NCI-H2029 (cell line): ENCODE measurements at places on chromosomes 12 and 14.

- DNase-seq, result no peak
Measured at GRCh38 chr12:92876496-92876895, 52.6 kb downstream of the EEA1 start.

DNA sequence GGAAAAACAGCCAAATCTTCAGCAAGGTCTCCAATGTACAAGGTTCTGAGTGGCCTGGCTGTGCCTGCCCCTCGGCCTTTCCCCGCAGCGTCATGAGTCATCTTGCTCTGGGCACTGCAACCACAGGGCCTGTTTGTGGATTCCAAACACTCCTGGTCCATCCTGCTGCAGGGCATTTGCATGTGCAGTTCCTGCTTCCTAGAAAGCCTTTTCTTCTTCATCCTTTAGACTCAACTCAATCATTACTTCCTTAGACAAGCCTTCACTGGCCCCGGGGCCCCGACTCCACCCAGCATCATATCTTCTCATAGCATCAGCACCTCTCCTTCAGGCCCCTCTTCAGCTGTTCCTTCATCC lies 101.8 kb upstream of the EGLN3 start:
- DNase-seq, result no peak

DNA sequence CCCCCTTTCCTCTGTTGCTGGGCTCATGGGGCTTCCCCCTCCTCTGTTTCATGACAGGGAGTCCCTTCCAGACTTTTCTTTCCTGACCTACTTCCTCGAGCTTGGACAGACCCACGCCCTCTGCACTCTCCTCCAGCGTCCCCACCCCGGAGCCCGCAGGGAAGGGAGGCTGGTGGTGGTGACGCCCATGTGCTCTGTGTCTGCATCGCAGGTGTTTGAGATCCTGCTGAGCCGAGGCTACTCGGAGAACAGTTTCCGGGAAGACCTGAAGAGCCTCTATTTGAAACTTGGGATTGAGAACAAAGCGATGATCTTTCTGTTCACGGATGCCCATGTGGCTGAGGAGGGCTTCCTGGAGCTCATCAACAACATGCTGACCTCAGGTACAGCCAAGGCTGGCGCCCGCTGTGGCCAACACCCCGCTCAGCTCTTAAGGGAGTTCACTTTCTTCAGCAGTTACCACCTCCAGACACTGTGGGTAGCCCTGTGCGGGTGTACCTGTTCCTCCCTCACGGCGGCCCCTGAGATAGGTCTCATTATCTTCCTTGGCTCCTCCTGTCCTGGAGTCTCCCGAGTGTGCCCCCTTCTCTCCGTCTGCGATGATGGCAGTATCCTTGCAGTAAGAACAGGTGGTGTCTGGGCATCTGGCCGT lies 85.6 kb downstream of the CCDC92 start:
- no peak for DNase-seq

DNA sequence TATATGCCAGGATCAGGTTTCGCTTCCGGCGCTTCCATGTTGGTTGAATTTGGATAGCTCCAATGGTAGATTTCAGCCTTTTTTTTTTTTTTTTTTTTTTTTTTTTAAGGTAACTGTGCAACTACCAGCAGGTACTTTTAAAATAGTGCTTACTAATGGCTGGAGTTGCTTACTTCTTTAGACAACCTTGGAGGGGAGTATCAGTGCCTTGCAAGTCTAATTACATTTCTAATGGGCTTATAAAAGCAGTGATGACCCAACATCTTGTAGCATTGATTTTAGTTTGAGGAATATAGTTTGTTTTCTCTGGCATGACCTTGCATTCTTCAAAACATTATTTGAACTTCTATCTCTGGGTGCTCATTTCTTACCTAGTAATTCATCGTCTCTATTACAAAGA lies 1.1 kb downstream of the EIF4B start:
- DNase-seq, result no peak

DNA sequence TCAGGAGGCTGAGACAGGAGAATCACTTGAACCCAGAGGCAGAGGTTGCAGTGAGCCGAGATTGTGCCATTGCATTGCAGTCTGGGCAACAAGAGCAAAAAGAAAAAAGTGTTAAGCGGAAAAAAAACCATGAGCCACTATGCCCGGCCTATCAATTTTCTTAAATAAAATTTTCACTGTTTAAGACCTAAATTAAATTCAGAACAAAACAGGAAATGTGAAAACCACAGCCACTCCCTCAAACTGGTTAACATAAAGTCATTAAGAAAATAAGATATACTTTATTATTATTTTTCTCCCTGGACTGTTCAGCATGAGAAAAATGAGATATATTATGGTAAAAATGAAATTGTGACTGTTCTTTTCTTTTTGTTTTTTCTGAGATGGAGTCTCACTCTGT lies 44.6 kb upstream of the GCH1 start:
- DNase-seq, result no peak

DNA sequence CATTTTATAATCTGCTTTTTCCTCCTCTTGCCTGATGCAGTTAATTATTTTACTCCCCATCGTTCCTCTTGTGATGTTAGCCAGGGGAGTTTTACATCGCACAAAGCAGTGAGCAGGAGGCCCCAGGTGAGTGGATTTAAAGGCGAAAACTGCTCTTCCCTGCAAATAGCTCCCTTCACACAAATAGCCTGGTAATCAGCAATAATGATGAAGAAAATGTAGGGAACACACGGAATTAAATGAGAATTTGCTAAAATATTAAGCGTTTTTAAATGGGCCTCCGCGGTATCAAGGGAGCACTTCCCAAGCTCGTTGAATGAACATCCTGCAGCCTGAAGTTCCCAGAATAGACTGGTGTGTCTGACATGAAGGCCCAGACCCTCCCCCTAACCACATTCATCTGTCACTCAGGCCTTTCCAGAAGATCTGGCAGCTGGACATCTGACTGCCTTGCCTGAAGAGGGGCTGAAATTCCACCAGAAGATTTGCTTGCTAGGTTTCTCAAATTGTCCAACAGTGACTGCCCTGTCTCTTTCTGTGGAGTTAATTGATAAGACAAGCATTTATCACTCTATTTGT lies 127.2 kb downstream of the CCDC60 start:
- DNase-seq, result no peak

DNA sequence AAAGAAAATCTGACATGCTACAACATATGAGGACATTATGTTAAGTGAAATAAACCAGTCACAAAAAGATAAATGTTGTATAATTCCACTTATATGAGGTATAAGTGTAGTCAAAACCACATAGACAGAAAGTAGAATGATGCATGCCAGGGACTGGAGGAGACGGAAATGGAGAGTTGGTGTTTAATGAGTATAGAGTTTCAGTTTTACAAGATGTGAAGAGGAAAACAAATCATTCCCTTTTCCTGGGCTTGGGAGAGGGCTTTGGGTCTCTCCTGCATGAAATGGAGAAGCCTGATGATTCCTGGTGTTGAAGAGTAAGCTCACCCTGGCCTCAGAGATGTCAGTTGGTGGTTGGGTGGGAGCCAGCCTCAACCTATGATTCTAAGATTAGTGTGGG lies 158.4 kb upstream of the PLXNC1 start:
- peak; percentile 49 for DNase-seq

GRCh38 chr14:23045419-23046357 lies 3.7 kb downstream of the PSMB11 start:
- DNase-seq, result no peak

DNA sequence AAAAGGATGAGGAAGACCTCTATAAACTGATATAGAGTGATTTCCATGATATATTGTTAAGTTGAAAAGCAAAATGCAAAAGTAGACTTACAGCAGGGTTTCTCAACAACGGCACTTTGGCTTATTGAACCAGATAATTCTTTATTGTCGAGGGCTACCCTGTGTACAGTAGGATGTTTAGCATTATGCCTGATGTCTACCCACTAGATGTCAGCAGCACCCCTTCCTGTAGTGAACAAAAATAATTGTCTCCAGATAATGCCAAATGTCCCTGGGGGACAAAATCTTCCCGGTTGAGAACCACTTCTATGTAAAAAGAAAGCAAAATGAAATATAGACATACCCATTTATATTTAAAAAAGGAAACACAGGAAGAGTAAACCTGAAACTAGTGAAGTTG lies 32.4 kb downstream of the ABCD2 start:
- DNase-seq, result no peak

GRCh38 chr12:45458854-45459807 lies 243.2 kb downstream of the ANO6 start:
- DNase-seq, result no peak

- DNase-seq, result no peak
Measured at GRCh38 chr12:95446506-95446900, 27.4 kb upstream of the METAP2 start.

- DNase-seq, result no peak
Measured at GRCh38 chr14:68630081-68630571, 162.7 kb downstream of the ZFP36L1 start.

GRCh38 chr12:132218527-132218875 lies 74.2 kb downstream of the NOC4L start:
- DNase-seq, result no peak

DNA sequence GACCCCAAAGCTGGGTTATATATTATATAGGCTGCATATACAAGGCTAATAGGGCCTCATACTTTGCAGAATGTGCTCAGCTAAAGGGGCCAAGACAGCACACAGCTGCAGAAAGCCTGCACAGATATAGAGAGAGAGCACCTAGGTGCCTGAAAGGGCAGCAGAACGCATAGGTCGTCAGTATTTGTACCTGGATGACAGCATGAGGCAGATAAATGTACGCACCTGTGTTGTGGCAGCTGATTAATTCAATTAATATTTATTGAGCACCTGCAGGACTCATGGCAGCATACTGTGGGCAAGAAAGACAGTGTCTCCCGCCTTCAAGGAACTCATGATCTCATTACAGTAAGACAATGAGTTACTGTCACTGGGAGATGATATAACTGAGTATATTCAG lies 33.4 kb downstream of the SPTB start:
- DNase-seq, result no peak

- peak; percentile 75 for DNase-seq
Measured at GRCh38 chr14:37172024-37172869, at the start of gene SLC25A21. Gene SLC25A21, minus strand, starts transcription at chr14:37172606.

GRCh38 chr12:26648584-26648983 lies 184.4 kb downstream of the ITPR2 start:
- no peak for DNase-seq

DNA sequence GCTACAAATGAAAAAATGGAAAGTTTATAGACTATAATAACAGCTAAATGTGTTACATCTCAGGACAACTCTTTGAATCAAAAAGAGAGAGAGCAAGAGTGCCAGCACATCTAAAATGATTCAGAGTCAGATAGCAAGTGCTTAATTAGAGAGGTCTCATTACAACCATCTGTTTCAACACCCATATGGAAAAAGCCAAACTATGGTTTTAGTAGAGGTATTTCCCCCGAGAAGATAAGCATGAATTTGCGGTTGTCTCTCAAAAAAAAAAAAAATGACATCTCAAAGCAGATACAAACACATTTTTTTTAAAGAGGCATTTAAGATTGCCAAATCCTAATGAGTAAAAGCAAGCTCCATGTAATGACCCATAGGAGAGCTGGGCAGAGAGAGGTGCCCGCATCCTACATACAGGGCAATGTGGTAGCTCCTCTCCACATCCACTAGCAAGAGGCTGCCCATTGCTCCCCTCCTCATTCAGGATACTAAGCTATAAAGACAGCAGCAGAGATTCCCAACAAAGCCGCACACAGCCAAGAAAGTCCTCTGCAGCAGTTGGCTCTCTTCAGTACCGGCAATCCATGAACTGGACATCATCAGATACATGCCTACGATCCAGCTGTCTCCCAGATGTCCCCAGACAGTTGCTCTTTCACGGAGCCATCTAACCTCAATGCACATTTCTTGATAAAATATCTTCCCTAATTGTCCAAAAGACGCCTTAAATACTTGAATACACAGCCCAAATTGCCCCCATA lies 100.4 kb downstream of the EFCAB11 start:
- DNase-seq, result no peak

DNA sequence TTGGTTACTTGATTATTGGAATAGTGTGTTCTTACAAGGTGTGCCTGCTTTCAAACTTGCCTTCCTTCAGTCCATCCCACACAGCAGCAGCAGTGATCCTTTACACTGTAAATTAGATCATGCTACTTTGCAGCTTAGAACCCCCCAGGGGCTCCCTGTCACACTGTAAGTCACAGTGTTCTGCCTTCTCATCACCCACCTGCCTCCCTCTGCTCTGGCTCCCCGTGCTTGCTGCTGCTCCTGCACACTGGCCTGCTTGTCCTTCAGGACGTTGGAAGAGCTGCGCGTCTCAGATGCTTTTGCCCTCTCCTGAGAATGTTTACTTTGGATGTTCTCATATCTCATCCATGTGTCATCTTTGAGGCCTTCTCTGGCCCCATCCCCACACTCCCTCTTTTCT lies 27.3 kb downstream of the ZC3H14 start:
- DNase-seq, result no peak

GRCh38 chr12:84712747-84713146 lies 199.9 kb downstream of the SLC6A15 start:
- no peak for DNase-seq

GRCh38 chr12:19402211-19402610 lies 37.1 kb upstream of the AEBP2 start:
- no peak for DNase-seq

- no peak for DNase-seq
Measured at GRCh38 chr12:132049876-132050275, 94.2 kb downstream of the DDX51 start.

GRCh38 chr12:122874081-122874480 lies 21.8 kb downstream of the VPS37B start:
- no peak for DNase-seq

DNA sequence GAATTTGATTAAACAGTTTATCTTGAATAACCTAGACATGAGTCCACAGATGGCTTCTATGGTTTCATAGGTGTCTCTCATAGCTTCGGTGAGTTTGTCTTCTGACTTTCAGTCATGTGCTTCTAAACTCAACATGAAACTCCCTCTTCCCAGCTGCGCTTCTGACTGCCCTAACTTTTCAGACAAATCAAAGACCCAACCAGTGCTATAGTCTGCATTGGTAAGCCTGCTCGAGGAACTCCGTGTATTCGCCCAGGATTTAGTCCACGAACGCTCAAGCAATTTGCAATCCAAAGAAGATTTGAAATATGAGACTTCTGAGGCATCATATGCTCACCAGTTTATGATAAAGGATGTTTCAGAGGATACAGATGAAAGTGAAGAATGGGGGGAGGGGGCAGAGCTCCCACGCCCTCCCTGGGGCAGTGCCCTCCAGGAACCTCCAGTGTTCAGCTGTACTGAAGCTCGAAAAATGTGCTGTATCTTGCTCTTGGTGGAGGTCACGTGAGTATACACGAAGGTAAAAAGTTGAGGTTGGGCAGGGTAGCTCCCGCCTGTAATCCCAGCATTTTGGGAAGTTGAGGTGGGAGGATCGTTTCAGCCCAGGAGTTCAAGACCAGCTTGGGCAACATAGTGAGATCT lies 5.2 kb upstream of the RILPL2 start:
- DNase-seq, result no peak

DNA sequence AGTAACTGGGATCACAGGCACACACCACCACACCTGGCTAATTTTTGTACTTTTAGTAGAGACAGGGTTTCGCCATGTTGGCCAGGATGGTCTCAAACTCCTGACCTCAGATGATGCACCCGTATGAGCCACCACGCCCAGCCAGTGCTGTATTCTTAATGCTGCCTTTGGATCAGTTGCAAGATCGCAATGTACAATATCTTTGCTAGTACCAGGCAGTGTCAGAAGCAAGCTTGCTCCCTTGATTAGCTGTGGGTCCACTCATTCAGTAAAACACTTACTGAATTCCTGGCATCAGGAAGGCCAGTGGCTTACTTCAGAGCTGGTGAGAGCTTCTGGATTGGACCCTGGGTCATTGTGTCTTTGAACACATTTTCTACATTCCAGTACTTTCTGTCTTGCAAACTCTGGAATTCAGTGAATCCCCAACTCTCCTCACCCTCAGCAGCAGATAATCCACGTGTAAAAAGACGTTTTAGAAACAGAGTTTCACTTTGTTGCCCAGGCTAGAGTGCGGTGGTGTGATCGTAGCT lies 1183.7 kb downstream of the AACS start:
- DNase-seq, result no peak

- DNase-seq, result no peak
Measured at GRCh38 chr12:7612851-7613250, 52.9 kb downstream of the APOBEC1 start.
